ENCODE measurements at places on chromosomes 5 and 9.

GRCh38 chr5:16806711-16807546 lies 129.2 kb downstream of the MYO10 start:
- DNase-seq: no peak

DNA sequence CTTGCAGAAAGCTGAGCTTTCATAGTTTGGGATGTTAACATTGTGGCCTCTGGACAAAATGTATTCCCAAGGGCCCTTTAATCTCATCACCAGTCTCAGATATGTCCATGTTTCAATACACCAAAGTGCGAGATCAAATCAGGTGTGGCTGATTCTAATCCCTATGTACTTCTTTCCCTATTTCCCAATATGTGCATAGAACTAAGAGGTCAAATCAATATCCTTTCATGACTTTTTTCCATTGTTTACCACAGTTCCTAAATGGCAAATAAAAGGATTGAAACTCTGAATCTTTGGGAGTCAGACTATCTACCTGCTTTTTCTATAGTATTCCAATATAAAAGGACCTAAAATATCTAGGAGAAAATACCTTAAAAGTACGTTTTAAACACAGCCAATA lies 105.0 kb downstream of the FBXO38 start:
- DNase-seq: no peak

GRCh38 chr9:69809304-69809863 lies 11.2 kb upstream of the CFAP95 start:
- no peak for DNase-seq

GRCh38 chr9:121476156-121476555 lies 23.5 kb downstream of the GGTA1 start:
- DNase-seq: no peak

- DNase-seq: no peak
Observed at GRCh38 chr5:172564188-172564587, 76.9 kb upstream of the NEURL1B start.

GRCh38 chr5:6637022-6637421 lies 3.8 kb downstream of the SRD5A1 start:
- no peak for DNase-seq

DNA sequence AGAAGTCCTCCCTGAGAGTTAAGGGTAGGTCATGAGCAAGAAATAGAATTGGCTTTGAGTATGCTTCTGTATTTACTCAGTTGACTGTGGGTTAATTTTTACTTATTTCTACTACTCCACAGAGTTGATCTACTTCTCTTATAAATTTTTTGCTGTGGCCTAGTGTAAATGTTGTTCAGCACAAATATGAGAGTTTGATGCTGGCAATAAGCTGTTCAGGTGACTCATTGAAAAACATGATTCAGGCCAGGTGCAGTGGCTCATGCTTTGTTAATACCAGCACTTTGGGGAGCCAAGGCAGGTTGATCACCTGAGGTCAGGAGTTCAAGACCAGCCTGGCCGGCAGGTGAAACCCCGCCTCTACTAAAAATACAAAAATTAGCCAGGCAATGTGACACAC lies 4.5 kb upstream of the CDK7 start:
- DNase-seq: no peak

DNA sequence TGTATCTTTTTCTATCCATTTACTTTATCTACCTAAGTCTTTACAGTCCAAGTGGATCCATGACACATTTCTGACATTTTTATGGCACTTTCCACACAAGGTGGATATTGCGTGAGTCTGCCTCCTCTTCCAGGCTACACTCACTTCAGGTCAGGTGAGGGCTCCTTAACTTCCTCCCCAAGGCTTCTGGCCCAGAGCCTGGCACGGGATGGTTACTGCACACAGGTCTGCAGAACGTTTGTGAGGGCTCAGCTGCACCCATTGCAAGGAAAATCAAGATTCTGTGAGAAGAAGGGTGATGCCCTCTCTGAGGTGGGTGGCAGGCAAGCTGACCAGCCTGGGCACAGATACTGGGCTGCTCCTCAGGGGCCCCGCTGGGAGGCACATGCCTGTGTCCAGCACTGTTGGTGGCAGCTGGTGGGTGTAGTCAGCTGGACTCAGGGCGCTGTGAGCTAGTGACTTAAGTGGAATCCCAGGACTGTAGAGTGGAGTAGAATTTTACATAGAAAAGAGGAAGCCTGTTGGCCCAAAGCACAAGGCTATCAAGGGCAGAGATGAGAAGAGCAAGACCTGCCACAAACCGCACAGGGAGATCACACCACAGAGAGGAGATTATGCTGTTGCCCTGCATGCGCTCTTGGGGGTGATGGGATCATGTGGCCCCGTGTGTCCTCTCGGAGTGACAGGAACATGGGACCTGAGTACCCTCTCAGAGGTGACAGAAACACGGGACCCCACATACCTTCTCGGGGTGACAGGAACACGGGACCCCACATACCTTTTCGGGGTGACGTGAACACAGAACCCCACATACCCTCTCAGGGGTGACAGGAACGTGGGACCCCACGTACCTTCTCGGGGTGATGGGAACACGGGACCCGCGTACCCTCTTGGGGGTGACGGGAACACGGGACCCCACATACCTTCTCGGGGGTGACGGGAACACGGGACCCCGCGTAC lies 21.3 kb downstream of the AHRR start:
- DNase-seq: no peak

DNA sequence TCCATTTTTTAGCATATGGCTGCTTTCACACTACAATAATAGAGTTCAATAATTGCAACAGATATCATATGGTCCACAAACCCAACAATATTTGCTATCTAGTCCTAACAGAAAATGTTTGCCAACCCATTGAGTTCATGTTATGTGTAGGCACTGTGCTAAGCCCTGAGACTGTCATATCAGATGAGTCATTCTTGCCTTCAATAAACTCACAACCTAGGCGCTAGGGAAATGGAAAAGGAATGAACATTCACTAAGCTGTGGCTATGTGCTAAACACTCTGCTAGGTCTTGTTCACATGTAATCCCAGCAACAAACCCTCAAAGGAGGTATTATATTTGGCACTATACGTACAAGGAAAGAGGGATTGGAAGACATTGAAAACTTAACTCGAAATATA lies 8.4 kb upstream of the TIMD4 start:
- DNase-seq: no peak

- DNase-seq: no peak
Observed at GRCh38 chr9:96512240-96512639, 62.3 kb downstream of the HABP4 start.

DNA sequence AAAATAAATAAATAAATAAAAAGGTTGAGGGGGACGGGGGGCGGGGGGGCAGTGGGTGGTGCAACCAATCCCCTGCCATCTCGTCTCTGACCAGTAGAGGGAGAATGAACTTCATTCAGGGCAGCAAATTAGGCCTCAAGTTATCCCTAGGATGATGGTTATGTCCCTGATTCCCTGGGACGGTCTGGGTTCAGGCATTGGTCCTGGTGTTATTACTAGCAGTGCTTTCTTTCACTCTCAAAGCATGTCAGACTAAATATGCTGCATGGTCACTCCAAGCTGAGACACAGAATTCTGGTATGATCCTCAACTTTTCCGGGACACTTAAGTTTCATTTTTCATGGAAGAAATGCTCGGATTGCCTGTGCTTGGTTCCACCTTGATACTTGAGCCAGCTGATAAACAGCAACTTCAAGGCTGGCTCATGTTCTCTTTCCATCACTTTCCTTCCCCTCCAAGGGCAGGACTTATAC lies 59.4 kb downstream of the DAP start:
- DNase-seq: no peak

DNA sequence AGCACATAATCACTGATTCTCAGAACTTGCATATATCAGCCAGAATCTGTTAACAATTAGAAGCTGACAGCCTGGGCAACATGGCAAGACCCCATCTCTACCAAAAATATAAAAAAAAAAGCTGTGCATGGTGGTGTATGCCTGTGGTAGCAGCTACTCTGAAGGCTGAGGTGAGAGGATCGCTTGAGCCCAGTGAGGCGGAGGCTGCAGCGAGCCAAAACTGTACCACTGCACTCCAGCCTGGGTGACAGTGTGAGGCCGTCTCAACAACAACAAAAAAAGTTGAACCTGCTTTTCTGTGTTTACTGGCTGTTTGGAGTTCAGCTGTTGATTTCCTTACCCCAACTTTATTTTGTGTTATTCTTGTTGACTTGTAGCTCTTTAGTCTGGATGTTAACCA lies 66.8 kb downstream of the GOLPH3 start:
- no peak for DNase-seq

DNA sequence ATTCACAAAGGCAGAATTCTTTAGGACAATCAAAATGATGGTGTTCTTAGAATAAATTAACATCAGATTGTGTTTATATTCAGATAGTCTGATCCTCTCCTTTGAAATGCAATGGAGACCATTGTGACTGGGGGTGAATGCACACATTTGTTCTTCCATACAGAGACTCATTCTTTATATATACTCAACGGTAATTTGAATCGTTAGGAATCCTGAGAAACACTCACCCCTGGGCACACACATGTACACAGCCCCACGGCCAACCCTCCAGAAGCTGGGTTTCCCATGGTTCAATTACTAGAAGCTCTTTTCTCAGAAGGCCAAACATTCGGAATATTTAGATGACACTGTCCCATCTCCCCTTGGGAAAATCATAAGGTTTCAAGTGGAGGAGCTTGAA lies 57.5 kb upstream of the EPB41L4B start:
- no peak for DNase-seq

DNA sequence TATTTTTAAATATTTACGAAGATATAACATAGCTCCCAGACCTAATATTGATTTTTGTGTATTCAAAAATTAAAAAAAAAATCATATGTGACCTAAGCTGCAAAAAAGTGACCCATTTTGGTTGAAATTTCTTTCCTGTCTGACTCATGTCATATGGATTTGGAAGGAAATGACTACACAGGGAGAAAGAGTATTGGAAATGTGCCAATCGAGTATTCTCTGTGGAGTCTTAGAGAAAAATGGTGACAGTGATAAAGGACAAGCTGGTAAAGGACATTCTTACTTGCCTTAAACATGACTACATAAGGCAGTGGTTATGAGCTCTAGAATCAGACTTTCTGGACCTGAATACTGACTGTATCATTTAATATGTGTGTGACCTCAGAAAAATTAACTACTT lies 262.9 kb upstream of the PTPRD start:
- DNase-seq: no peak

GRCh38 chr5:67308988-67309688 lies 112.5 kb upstream of the CD180 start:
- DNase-seq: no peak

DNA sequence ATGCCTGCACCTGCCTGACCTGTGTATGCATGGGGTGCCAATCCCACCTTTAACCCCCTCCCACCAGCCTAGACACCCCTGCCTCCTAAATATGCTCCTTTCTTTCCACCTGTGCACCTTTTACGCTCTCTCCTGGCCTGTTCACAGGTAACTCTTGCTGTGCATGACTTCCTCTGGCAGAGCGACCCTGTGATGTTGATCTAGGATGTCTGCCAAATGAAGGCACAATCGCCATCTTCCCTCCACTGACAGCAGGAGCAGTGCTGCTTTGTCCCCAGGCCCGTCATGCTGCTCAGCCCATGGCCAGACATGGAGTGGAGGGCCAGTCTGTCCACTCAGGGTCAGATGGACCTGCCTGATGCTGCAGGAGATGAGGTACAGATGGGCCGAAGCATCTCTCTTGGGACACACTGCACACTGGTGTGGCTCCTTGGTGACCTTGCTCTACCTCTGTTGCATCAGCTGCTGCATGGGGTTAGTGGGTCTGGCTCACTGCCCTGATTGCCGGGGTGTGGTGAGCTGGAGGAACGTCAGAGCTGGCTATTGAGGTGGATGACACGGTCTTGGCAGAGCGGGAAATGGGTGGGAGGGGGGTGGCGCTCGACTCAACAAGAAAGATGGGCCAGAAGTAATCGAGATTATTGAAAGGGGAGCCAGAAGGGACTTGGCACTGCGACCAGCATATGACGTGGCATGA lies 101.7 kb upstream of the PITX1 start:
- no peak for DNase-seq

- no peak for DNase-seq
Observed at GRCh38 chr9:73597771-73598170, 446.1 kb downstream of the ANXA1 start.

DNA sequence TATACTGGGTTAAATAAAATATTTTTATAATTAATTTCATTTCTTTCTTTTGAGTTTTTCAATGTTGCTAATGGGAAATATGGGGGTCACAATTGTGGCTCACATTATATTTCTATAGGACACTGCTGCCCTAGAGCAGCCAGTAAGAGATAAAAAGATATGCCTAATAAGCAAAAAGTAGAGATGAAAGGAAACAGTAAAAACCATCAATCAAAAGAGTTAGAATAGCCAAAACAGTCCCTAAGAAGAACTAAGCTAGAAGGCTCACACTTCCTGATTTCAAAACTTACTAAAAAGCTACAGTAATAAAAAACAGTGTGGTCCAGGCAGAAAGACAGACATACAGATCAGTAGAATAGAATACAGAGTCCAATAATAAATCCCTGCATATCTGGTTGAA lies 104.4 kb downstream of the FANCC start:
- no peak for DNase-seq

DNA sequence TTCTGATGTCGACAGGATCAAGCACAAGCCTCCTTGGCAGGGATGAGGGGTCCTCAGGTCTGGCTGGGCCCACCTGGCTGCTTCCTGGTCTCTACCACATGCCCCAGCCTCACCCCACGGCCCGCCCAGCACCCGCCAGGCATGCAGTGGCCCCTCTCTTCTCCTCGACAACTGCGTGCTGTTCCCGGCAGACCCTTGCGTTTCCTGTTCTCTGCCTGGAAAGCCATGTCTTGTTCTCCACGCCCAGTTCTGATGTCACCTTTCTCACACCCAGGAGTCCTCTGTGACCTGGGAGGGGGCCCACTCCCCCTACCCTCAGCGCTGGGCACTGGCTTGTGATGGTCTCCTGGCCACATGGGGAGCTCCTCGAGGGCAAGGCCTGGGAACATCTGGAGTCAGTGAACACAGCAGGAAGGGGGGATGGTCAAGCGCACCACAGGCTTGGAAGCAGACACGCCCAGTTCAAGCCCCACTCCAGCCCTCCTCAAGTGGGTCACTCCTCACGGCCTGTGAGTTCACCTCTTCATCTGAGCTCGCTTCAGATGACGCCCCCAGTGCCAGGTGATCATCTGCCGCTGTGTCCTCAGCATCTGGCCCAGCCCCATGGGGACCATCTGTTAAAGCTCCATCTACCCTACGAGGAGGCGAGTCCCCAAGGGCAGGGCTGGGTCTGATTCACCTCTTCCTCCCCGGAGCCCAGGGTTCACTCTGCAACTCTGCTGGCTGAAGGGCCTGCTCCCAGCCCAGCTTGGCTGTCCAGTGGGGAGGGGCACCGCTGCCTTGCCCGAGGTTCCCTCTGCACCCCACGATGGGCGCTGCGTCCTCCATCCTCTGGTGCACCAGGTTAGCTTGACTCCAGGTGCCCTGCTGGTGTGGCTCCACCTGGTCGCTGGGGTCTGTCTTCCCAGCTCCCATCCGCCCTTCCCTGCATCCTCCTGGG lies 133.2 kb upstream of the PHYKPL start:
- DNase-seq: no peak

GRCh38 chr9:118003240-118003639 lies 299.0 kb downstream of the TLR4 start:
- DNase-seq: no peak

DNA sequence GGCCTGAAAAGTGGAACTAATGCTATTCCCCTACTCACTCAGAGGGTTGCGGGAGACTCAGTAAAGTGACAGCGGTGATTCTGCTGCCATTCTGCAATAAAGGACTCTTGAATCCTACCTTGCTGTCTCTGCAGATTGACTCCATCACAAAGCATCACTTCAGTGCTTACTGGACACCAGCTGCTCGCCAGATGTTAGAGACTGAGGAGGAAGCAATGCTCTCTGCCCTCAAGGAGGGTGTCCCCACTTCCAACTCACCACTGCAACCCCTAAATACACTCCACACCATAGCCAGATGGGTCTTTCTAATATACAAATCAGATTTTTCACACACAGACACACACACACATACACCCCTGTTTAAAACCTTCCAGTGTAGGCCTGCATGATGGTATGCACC lies 21.4 kb downstream of the TTLL11 start:
- DNase-seq: no peak
